SW480 (cell line): ENCODE measurements at places on chromosomes 1 and 21.

DNA sequence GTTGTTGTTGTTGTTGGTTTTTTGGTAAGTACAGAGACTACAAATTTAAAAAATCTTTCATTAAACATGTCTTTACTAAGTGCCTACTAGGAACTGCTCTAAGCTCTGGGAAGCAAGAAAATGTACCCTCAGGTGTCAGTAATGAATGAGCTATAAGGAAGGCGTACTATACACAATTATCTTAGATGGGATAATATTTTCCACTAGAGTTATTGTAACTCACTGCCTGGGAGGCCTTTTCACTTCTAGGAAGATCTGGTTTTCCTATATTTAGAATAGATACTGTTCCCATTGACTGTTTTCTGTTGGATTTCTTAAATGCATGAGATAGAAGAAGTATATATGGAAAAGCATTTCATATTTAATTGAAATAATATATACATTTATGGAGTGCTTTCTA, 19.6 kb downstream of the CLIC4 start:
- no peak for DNase-seq

- DNase-seq, result no peak
These were observed 72.3 kb downstream of the PRDM2 start for GRCh38 chr1:13772271-13772670.

DNA sequence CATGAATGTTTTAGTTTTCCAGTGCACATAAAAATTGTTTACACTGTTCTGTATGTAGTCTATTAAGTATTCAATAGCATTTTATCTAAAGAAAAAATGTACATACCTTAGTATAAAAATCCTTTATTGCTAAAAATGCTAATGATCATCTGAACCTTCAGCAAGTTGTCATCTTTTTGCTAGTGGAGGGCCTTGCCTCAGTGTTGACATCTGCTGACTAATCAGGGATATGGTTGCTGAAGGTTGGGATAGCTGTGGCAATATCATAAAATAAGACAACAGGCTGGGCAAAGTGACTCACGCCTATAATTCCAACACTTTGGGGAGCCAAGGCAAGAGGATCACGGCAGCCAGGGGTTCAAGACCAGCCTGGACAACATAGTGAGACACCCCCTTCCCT, 9.0 kb downstream of the DYNLT5 start:
- no peak for DNase-seq

DNA sequence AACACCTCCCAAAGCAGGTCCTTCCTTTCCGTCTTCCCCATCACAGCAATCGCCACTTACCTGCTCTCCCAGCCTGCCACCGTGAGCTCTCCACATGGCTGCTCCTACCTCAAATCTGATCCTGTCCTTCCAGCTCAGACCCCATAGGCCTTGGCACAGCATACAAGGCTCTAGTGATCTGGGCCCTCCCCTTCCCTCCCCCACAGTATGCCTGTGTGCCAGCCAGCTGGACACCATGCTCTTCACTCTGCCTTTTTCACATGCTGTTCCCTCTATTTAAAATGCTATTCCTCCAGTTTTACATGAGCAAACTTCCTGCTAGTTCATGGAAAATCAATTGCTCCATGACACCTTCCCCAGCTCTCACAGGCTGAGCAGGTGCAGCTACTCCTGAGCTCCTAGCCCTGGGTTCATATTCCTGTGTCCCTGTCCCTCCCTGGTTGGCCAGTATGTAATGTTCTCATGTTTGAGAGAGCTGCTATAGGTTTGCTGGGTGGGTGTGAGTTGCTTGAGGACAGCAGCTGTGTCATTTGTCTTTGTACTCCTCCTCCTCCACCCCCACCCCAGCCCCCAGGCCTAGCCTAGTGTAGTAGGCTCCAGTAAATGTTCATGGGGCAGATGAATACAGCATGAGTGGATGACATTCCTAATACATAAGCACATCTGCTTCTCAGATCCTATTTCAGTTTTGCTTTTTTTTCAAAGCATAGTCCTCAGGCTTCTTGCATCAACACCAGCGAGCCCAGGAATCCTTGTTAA, 6.3 kb upstream of the TNNT2 start:
- DNase-seq, result no peak

GRCh38 chr1:174995916-174996315, 3.8 kb upstream of the CACYBP start:
- no peak for DNase-seq

- DNase-seq, result no peak
These were observed 36.7 kb upstream of the LRRC8B start for GRCh38 chr1:89487972-89488371.

DNA sequence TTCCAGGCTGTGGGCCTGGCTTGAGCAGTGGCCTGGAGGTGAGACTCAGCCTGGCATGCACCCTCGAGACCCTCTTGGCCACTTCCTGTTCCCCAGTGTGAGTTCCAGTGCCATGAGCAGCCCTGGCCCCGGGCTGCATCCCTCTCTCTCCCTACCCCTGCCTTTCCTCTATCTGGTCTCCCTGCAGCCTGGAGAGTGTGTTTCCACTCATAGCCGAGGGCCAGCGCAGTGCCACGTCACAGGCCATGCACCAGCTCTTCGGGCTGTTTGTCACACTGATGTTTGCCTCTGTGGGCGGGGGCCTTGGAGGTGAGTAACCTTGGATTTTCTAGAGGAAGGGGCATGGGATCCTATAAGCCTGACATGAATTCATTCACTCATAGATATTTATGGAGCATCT, 13.6 kb downstream of the RHBG start:
- no peak for DNase-seq

DNA sequence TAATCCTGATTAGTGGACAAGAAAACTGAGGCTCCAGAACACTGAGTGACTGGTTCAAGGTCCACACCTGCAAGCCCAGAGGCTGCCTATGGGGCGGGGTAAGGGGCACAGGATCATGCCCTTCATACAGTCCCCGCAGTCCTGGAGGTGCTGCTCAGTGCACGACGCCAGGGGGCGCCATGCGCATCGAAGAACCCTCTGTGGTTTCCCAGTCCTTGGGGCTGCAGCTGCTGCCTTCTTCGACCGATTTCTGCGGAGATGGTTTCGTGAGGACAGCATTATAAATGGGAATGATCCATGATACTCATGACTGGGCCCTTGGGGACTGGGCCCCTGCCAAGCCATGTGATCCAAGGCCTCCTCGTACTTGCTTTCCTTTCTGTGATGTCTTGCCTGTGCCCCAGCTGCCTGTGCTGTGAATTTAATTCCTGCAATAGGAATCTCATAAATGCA, 37.1 kb upstream of the ARHGEF10L start:
- peak; percentile 59 for DNase-seq

GRCh38 chr1:7284839-7285435, 486.2 kb upstream of the VAMP3 start:
- no peak for DNase-seq

DNA sequence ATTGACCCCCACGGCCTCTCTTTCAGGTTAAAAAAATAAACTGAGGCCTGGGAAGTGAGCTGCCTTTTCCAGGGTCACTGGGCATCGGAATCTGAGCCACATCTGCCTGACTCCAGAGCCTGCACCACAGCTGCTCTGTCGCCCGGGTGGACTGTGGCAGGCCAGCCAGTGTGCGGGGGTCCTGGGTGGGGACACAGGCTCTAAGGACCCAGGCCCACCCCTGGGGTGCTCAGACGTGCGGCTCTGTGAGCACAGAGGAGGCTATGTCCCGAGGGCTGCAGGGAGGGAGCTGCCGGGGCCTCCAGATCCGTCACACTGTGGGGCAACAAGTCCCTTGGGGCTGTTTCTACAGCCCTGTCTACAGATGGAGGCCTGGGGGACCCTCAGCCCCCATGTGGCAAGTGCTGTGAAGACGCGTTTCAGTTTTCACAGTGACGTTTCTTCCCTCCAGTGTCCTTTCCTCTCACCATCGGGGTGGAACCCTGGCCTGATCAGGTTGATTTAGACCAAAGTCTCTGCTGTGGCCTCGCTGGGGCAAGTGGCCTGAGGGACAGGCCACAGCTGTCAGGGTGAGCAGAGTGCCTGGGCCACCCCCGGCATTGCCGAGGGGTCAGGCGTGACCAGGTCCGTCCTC, 39.2 kb upstream of the ACTRT2 start:
- DNase-seq, result no peak

DNA sequence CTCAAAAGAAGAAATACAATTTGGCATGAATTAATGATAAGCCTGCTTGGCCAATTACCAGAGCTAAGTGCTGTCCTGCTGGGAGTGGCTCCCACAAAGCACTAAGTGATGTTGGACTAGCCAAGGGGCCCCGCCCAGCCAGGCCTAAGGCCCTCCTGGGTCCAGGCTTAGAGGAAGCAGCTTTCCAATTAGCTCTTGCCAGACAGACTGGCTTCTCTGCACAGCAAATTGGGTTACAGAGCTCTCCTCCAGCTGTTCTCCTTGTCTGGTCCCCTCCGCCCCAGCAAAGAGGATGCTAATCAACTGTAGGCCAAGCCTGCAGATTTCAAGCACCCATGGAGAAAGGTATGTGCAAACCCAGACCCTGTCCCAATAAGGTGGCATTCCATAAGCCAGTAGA, 151.9 kb downstream of the DMRTA2 start:
- no peak for DNase-seq

- no peak for DNase-seq
These were observed 56.5 kb downstream of the FNBP1L start for GRCh38 chr1:93504247-93505033.

GRCh38 chr1:248800459-248800858, 25.3 kb downstream of the SH3BP5L start:
- no peak for DNase-seq

DNA sequence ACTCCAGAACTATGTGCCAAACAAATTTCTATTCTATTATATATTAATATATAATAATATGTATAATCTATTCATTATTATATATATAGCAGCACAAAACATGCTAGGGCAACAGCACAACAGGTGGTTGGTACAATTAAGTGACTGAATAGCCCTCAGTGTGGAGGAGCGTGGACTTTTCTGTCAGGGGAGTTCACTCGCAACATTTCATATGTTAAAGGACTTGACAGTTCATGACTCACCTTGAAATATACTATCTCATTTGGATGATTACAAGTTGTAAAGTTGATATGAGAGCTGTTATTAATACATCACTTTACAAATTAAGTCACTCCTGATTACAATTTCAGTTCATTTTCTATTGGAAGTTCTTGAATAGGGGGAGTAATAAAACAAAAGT, 178.4 kb downstream of the LHX8 start:
- DNase-seq, result no peak

DNA sequence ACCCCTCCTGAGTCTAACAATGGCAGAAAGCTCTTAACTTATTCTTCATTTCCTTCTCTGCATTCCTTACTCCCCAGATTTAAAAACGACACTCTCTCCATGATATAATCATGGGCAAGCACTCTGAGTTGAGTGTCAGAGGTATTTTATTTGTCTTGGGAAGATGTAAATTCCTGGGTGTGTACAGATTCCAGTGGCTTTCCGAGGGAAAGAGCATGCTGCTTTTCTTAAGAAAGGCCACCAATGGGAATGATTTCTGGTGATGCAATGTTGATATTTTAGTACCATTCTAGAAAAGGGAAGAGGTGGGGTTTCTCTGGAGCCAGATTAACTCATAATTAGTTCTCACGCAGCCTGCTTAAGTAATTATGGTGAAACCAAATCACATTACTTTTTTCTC, 47.8 kb upstream of the BTG3 start:
- peak; percentile 36 for DNase-seq

GRCh38 chr1:84571150-84571535, 3.1 kb downstream of the CTBS start:
- DNase-seq, result no peak

- peak; percentile 87 for DNase-seq
These were observed 167.2 kb upstream of the HMCN1 start for GRCh38 chr1:185566995-185567394.

DNA sequence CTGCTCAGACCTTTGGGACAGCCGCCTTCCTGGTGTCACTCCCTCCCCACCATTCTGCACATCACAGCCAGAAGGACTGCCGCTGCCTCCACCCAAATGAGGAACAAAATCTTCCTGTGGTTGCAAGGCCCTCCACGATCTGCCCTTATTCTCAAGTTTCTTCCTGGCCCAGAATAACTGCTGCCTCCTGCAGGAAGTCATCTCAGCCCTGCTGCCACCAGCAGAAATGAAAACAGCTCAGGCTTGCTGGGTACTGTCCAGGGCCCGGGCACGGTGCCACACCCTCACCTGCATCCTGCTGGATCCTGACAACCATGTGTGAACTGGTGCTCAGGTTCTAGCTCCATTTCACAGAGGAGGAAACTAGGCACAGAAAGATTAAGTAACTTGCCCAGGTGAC, 2.8 kb downstream of the CLDN19 start:
- no peak for DNase-seq

DNA sequence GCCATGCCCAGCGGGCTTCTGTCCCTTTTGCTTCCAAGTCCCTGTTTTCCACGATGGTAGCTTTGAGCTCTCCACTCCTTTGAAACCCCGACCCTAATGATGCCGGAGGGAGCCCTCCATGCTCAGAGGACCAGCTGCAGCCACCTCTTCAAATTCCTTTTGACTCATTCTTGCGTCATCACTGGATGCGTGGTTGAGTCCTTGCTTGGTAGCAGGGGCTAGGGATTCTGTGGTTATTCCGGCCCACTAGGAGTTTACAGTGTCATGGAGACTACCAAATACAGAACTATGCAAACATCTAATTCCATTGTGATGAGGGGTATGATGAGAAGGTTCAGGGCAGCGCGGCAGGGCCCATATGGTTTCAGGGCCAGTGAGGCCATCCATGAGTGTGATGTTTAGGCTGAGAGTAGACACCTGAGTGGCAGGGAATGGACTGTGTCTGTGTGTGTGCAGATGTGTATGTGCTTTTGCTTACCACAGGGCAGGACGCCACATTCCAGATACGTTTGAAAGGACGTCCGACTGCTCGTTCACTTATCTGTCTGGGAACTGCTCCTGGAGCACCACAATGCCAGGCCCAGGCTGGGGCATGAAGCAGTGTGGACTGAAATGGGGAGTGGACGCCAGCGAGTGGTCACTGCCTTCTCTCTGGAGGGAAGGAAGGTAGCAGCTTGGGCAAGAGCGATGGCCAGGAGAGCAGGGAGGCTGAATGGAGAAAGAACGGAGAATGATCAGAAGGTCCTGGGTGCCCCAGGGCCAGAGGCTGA, 30.4 kb upstream of the ZBTB21 start:
- peak; percentile 96 for DNase-seq

- no peak for DNase-seq
These were observed 158.4 kb upstream of the BACE2 start for GRCh38 chr21:41009398-41010100.

GRCh38 chr1:223244366-223245103, 101.5 kb upstream of the TLR5 start:
- no peak for DNase-seq

GRCh38 chr21:44901391-44902074, 19.2 kb downstream of the ITGB2 start:
- DNase-seq, result no peak

- DNase-seq, result peak; percentile 66
These were observed 31.1 kb upstream of the SLC45A3 start for GRCh38 chr1:205711105-205712048.
